IMR-90 (cell line): ENCODE measurements at places on chromosomes 7 and 10. TPM values are rescaled to one million over a fixed set of nuclear protein-coding genes. Genes with fewer than 3 reads are reported as not detected.

DNA sequence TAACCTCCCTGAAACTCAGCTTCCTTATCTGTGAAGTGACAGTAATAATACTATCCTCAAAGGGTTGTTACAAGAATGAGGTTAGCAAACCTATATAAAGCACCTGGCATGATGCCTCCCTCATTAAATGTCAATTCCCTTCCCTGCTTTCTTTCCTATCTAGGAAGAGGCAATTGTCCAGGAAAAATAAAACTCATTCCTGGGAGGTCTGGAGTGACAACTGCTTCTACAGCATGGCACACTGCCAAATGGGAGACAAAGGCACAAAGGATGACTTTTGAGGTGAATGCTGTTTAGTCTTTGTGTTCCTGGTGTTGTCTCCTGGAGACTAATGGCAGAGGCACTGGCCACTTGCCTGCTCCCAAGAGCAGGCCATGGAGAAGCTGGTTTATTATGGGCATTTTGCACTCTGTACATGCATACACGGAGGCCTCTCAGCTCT is 32.2 kb upstream of the PDE1C start:
- H3K4me1 ChIP-seq: no peaks in the 10 kb centered on the region
- no peaks in the 10 kb centered on the region for H3K36me3 ChIP-seq
- no peak overlapping the region for H3K4me3 ChIP-seq
- no peak overlapping the region for H3K27ac ChIP-seq
- H3K27me3 ChIP-seq: no peaks in the 10 kb centered on the region

DNA sequence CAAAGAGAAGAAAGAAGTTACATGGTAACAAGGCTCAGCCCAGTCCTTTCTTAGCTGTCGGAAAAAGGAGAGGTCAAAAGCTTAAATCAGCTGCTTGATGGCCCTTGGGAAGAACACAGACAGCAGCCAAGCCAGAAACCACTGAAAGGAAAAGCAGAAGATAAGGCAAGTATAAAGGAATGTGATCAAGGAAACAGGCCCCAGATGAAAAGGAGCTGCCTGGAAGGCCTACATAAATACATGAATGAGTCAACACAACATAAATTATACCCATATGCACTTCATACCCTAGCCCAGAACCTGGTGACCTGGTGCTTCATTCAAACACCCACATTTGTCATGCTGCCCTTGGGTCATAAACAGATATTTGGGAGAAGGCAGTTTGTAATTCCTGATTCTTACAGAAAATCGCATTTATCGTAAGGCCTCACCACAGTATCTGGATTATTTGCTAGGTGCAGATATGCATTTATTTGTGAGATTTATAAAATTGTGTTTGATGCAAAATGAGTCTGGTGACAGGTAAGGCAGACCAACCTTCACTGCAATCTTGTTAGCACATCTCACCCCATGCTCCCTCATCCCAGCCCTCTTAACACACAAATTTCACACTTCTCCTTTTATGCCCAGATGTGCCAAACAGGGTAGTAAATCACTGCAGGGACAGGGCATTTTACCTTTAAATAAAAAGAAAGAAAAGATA is 94.9 kb upstream of the KCNIP2 start:
- DNase-seq: peak; percentile 93
- peaks cover 39% of the 10 kb centered on the region for H3K4me1 ChIP-seq
- no peak overlapping the region for H3K4me3 ChIP-seq
- no peaks in the 10 kb centered on the region for H3K27me3 ChIP-seq
- H3K36me3 ChIP-seq: no peaks in the 10 kb centered on the region

DNA sequence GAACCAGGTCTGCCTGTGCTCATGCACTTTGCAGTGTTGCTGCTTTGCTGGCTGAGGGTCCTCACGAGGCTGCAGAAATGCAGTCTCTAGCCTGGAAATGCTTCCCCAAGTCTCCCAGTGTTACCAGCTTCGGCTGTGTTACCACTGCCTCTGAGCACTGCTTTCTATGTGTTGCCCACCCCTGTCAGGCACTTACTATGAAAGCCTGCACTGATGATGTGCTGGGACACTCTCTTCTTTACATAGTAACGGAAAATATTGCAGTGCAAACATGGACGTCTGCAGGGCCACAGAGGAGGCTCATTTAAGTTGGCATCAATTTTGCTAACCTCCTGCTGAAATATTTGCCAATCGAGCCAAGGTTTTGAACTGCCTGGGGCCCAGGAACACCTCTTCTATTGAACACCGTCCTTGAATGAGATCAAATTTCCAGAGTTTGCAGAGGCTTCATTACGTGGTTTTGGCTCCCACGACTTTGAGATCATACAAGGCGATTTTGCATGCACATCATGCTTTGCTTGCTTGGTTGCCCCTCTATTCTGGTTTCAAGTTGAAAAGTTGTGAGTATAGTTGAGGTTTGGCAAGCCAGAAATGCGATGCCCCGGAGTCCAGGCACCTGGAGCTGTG is 404.7 kb upstream of the PODXL start:
- no peak for DNase-seq
- H3K4me3 ChIP-seq: no peak overlapping the region
- H3K27me3 ChIP-seq: no peaks in the 10 kb centered on the region
- H3K36me3 ChIP-seq: no peaks in the 10 kb centered on the region

GRCh38 chr10:128865436-128866195 is 601.4 kb upstream of the MGMT start:
- no peaks in the 10 kb centered on the region for H3K36me3 ChIP-seq
- H3K27ac ChIP-seq: no peak overlapping the region
- no peaks in the 10 kb centered on the region for H3K4me1 ChIP-seq

Gene PRKAR2B
- 3.0 and 8.1 TPM in 2 replicates for total RNA-seq

Gene C7orf33
- not detected in 2 replicates for total RNA-seq

DNA sequence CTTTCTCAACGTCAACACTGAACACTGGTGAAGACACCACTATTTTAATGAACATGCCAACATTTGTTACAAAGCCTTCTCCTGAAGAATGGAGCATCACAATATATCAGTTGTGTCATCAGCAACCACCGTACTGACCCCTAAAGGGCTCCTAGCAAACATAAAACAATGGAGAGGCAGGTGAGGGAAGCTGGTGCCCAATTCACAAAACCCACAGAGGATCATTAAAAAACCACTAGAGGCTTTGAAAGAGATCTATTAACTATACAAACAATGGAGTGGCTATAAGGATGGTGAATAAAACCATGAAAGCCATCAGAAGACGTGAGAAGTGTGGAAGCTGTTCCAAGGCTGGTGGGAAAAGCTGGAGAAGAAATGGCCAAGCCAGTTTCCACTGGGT is 150.8 kb downstream of the FAM107B start:
- no peak for DNase-seq
- H3K27ac ChIP-seq: no peak overlapping the region
- peaks cover 4% of the 10 kb centered on the region; the same call in 1 of the 2 replicates for H3K4me1 ChIP-seq

Gene CRPPA
- total RNA-seq: 1.3 and 2.5 TPM in 2 replicates

- no peak overlapping the region for H3K27ac ChIP-seq
- peak; percentile 77 for DNase-seq
- H3K4me1 ChIP-seq: peaks cover 12% of the 10 kb centered on the region
- H3K36me3 ChIP-seq: no peaks in the 10 kb centered on the region
- H3K27me3 ChIP-seq: no peaks in the 10 kb centered on the region
Measured at GRCh38 chr7:46752881-46753366, 829.0 kb downstream of the TNS3 start.

- DNase-seq: no peak
- H3K27ac ChIP-seq: no peak overlapping the region
- H3K4me3 ChIP-seq: no peak overlapping the region
- H3K36me3 ChIP-seq: no peaks in the 10 kb centered on the region
- no peaks in the 10 kb centered on the region for H3K4me1 ChIP-seq
- no peaks in the 10 kb centered on the region for H3K27me3 ChIP-seq
Measured at GRCh38 chr7:42550706-42551470, 313.9 kb upstream of the GLI3 start.

Gene TBC1D12
- 5.4 and 8.1 TPM in 2 replicates for total RNA-seq

- peaks cover 10% of the 10 kb centered on the region; the same call in 1 of the 2 replicates for H3K27me3 ChIP-seq
- peaks cover 3% of the 10 kb centered on the region; the same call in 1 of the 2 replicates for H3K4me1 ChIP-seq
- H3K36me3 ChIP-seq: no peaks in the 10 kb centered on the region
- H3K27ac ChIP-seq: no peak overlapping the region
- H3K4me3 ChIP-seq: no peak overlapping the region
Measured at GRCh38 chr10:33618196-33618595, 283.7 kb upstream of the NRP1 start.

Gene MRPL32
- total RNA-seq: 42.3 and 56.7 TPM in 2 replicates
